Sigmoid colon (tissue), 7 donors: ENCODE measurements at places on chromosomes 3 and 15. TPM values are rescaled to one million over a fixed set of nuclear protein-coding genes. Genes with fewer than 3 reads are reported as not detected.

The GPR15 gene
- total RNA-seq, result not detected

The IL16 gene
- total RNA-seq, result 26.3 TPM

The PLA2G4D gene
- not detected for total RNA-seq

The LMAN1L gene
- total RNA-seq, result not detected

The TEX55 gene
- not detected for total RNA-seq

The SERPINI2 gene
- not detected for total RNA-seq

The EPHA3 gene
- 12.7 TPM for total RNA-seq

The GPR62 gene
- total RNA-seq, result not detected

The KCNMB2 gene
- total RNA-seq, result 1.9 TPM

The AGTR1 gene
- 54.5 TPM for total RNA-seq

The KLHL40 gene
- not detected for total RNA-seq

The LIPH gene
- 0.14 TPM for total RNA-seq

The CYP19A1 gene
- total RNA-seq, result 0.41 TPM

The LRRK1 gene
- 7.1 TPM for total RNA-seq

The SH2D7 gene
- total RNA-seq, result not detected

The FBXL2 gene
- 7.9 TPM for total RNA-seq

The OXTR gene
- total RNA-seq, result 0.41 TPM

DNA sequence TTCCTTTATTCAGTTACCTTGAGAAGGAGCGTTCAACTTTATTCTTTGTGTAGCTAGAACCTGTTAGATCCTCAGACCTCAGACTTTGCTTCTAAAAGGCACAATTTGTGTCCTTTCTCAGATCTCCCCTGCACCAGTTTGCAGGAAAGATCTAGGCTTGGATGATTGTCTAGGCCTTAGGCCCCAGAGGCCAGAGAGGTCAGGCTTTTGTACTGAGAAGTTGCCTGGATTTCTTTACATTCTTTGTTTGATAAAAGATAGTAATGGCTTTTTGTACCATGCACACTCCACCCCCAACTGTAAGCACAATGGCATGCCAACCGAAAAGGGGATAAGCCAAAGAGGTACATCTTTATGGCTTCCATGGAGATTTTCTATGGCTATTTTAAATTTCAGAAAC is 719.6 kb upstream of the NR2F2 start:
- no peak for DNase-seq

GRCh38 chr3:53045518-53046170 is at the start of gene SFMBT1:
Gene SFMBT1 (minus strand): TSS chr3:53046073. CDS start chr3:52969128, 76,945 bp downstream.
- peak; percentile 81 for DNase-seq

- DNase-seq, result no peak
Measured at GRCh38 chr3:31988271-31988670, 6.7 kb downstream of the ZNF860 start.

GRCh38 chr3:1960506-1960905 is 138.2 kb upstream of the CNTN4 start:
- DNase-seq, result no peak

DNA sequence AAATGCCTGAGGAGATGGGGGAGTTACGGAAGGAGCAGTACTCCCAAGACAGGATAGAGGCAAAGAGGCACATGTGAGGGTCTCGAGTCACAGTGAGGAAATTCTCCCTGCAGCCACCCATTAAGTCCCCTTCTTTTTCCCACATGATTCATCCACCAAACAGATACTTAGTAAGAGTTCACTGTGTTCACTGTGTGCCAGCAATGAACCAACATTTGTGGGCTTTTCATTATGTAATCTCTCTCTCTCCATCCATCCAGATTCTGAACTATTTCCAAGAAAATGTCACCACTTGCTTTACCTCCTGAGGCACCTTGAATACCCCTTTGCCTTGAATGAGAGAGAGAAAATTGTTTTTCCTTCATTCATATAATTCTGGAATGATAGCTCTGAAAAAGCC is 24.6 kb upstream of the LRRFIP2 start:
- DNase-seq, result no peak

DNA sequence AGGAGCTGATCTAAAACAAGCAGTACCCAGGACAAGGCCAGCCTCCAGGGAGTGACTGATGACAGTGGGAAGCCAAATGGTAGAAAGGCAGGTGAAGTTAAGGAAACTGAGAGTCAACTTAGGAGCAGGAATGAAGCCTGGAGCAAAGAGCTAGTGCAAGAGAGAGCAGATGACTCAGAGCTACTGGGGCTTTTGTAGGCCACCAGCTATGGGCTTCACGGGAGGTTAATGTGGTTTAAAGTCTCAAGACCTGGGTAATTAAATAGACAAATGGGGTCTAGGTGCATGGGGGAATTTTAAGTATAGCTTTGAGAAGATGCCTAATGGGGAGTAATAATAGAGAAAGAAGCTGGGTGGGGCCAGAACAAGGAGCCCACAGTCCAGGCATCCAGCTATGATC is 3.1 kb downstream of the CD86 start:
- DNase-seq, result no peak

GRCh38 chr15:63372753-63373152 is 8.9 kb downstream of the CA12 start:
- DNase-seq, result peak; percentile 46

- no peak for DNase-seq
Measured at GRCh38 chr3:177295116-177295515, 97.8 kb upstream of the TBL1XR1 start.

DNA sequence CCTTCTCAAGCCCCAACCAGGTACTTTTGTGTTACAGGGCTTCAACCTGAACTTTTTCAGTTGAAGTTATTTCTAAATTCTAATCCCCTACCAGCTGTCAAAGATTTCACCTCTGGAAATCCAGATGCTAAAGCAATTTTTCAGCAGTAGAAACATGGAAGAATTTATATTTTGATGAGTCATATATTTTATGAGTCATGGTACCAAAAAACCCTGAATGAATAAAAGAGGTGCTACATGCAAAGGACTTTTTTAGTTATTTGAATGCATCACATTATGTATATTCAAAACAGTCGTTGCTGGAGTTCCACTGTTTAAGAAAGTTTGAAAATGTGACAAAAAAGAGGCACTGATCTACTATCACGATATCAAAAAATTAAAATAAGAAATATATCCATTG is 96.0 kb upstream of the ZNF385D start:
- no peak for DNase-seq

DNA sequence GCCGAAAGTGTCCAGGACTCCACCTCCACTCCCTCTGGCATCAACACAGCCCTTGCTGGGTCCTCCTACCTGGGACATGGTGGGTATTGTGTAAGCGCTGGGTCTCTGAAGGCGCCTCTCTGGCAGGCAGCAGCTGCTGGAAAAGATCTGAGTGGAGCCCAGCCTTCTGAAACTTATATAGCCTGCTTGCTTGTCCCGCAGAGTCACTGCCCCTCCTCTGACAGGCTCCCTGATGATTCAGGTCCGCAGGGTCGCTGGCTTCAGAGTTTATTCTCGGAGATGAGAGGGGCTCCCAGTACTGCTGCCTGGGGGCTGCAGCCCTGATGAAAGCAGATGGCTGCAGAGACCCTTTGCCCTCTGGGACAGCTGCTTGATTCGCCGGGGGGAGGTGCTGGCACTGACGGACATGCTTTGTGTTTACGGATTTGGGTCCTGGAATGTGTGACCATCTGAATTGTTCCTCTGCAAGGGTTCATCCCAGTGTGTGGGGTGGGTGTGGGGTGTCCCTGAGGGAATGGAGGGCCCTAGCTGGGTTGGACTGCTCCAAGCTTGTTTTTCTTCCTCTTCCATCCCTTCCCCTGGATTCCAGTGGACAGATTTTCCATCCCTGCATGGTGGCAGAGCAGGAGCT is at the start of gene MUSTN1:
MUSTN1 (minus strand) TSS at position 149 of the 631 bp plus-strand sequence; CDS start at position 78, 71 bp downstream.
- DNase-seq, result peak; percentile 85

DNA sequence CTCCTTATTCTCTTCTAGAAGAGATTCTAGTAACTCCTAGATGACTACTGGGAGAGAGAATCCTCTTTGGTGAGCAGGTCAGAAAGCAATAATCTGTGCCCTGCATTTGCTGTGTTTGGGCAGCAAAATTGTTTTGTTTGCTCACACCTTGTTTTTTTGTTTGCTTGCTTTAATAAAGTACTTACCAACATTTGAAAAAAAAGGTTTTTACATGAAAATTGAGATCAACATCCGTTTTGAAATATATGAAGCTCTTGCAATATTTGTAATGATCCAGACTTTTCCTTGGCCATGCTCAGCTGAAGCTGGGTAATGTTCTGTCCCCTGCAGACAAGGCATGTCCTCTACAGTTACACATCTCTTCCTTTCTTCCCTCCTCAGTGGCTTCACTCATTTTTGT is 62.2 kb downstream of the DIPK2A start:
- DNase-seq, result no peak

GRCh38 chr3:65660000-65660598 is 378.6 kb downstream of the MAGI1 start:
- DNase-seq, result no peak

GRCh38 chr15:25611603-25612002 is 172.8 kb upstream of the UBE3A start:
- DNase-seq, result no peak

DNA sequence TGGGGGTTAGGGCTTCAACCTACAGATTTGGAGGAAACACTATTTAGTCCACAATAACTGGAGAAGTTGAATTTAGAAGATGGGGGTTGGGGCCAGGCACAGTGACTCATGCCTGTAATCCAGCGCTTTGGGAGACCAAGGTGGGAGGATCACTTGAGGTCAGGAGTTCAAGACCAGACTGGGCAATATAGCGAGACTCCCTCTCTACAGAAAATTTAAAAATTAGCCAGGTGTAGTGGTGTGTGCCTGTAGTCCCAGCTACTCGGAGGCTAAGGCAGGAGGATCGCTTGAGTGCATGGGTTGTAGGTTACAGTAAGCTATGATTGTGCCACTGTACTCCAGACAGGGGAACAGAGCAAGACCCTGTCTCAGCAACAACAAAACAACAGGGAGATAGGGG is 5.0 kb upstream of the DYNLT2B start:
- no peak for DNase-seq

- no peak for DNase-seq
Measured at GRCh38 chr3:99690761-99691369, 52.5 kb downstream of the COL8A1 start.

DNA sequence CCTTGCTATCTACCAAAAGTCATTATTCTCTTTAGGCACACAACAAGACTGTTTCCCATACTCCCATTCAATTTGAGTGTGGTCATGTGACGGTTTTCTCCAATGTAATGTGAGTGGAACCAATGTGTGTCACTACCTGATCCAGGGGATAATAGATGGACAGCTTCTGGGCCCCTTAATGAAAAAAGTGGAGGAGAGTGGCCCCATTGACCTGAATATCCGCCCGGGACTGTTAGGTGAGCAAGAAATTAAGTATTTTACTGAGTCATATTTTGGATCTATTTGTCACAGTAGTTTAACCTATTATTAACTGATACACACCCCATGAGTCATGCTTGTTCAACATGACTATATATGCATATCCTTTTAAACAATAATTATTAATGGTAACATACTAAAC is 15.1 kb upstream of the ARID3B start:
- DNase-seq, result no peak

GRCh38 chr15:69862540-69862939 is 235.2 kb downstream of the TLE3 start:
- DNase-seq, result no peak

DNA sequence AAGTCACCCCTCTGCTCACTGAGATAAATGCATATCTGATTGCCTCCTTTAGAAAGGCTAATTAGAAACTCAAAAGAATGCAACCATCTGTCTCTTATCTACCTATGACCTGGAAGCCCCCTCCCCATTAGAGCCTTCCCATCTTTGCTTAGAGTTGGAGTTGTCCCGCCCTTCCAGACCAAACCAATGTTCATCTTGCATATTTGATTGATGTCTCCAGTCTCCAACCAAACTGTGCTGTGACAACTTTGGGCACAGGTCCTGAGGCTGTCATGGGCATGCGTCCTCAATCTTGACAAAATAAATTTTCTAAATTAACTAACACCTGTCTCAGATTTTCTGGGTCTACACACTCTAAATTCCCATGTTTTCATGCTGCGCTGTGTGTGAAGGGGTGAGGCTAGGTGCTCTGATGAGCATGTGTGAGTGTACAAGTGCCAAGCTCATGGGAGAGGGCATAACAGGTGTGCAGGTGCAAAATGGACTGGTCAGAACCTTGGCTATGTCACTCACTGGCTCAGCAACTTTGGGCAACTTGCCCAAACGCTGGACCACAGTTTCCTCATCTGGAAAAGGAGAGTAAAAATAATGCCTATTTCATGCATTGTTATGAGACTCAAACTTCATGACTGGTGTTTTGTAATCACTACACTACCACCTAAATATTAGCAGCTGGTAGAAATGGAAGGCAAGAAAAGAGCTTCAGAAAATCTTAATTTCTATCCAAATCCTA is 7.2 kb downstream of the DAPK2 start:
- DNase-seq, result no peak

GRCh38 chr3:73657186-73657585 is 32.4 kb upstream of the PDZRN3 start:
- DNase-seq, result no peak

- DNase-seq, result no peak
Measured at GRCh38 chr15:101213570-101213969, 38.3 kb downstream of the CHSY1 start.
